SJSA1 (cell line): ENCODE measurements at places on chromosomes 13 and 19. TPM values are rescaled to one million over a fixed set of nuclear protein-coding genes. Genes with fewer than 3 reads are reported as not detected.

CEACAM3 gene
- not detected in 2 replicates for total RNA-seq

ZNF790 gene
- 0.18 TPM in 1 of 2 replicates, not detected in the other for total RNA-seq

ZNF749 gene
- total RNA-seq = 6.1 and 8.2 TPM in 2 replicates

MYCBP2 gene
- total RNA-seq = 53.2 and 68.7 TPM in 2 replicates

NAXD gene
- total RNA-seq = 108 and 124 TPM in 2 replicates

METTL21C gene
- not detected in 2 replicates for total RNA-seq

TNFSF11 gene
- total RNA-seq = 0.05 TPM in 1 of 2 replicates, not detected in the other

FAM83E gene
- 0.11 TPM in 1 of 2 replicates, not detected in the other for total RNA-seq

ZNF765 gene
- total RNA-seq = 6.8 and 13.7 TPM in 2 replicates
